ENCODE measurements at places on chromosomes 3 and 15.

DNA sequence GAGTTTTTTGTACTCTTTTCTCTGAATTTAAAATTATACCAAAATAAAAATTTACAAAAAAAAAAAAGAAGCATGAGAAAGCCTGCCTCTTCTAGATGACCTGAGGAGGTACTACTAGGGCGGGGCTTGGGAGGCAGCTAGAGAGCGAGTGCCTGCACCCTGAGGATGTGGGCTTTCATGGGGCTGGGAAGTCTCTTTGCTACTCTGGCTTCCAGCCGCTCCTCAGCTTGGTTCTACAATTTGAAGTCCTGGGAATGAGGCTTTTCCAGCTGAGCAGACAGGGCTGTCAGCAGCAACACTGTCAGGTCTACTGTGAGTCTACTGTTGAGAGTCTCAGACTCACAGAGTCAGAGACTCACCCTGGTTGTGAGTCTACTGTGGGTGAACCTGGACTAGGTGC is 8.2 kb upstream of the PSTPIP1 start:
- DNase-seq, result no peak

DNA sequence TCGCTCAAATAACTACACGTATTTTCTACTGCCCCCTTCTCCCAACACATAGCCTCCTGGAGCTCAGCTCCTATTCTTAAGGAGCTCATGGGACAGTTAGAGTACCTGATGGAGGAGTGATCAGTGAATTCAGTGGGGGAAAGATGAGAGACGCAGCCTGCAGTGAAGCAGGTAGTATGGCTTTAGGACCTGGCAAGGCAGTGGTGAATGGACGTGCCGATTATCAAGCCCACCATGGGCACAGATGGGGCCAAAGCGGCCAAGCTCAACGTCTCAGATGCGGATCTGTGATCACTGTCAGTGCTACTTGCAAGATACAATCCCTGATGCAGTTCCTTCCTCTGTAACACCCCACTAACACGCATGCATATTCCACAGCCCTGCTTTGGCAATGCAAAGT is 45.8 kb upstream of the ATP2B2 start:
- no peak for DNase-seq

DNA sequence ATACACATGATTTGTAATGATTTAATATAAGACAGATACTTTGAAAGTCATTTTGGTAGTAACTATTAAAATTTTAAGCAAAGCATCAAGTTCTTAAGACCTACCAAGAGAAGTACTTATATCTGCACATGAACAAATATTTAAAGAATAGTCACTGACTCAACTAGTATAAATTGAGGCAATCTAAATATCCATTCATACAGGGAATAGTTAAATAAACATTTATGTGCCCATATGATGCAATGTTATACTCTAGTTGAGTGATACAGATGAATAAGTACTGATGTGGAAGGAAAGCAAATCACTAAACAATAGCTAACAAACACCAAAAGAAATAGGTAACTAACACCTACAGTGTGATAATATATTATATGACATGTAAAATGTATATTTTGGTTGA is 527.7 kb downstream of the EPHA3 start:
- no peak for DNase-seq

DNA sequence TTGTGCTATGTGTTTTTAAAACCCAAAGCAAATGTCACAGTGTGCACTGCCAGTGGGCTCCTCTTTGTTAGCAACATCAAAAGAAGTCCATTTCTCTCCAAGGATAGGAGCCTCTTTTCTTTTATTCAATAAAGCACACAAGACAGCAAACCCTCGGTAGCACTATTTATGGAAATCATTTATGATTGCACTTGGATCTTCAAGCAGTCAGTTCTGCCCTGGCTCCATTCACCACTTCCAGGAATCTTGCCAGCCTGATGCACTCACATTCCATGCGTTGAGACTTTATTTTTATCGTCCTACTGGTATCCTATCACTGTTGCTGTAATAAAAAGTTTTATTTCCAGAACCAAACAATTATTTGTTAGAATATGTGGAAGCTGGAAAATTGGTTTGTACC is 412.1 kb downstream of the TBL1XR1 start:
- no peak for DNase-seq

- DNase-seq, result no peak
Measured at GRCh38 chr3:55402886-55403609, 84.1 kb downstream of the WNT5A start.

- DNase-seq, result no peak
Measured at GRCh38 chr15:85598219-85598618, 196.5 kb downstream of the KLHL25 start.

DNA sequence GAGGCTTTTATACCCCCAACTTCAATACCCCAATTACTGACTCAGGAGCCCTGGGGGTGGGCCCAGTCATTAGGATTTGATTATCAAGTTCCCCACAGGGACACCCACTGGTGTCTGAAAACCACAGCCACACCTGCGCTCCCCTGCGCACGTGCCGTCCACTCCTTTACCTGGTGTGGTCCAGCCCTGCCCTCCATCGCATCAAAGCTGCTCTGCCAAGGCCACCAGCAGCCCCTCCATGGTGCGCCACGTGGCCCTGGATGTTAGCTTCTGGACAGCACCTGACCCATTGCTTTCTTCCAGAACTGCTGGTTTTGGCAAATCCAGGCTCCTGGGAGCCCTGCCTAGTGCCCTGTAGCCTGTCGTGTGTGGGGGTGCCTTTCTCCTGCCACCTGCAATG is 136.3 kb downstream of the NSMCE3 start:
- no peak for DNase-seq

GRCh38 chr3:49553324-49553691 is 969 bp upstream of the BSN start:
- DNase-seq, result no peak

GRCh38 chr3:172751175-172751704 is 714 bp downstream of the ECT2 start:
- no peak for DNase-seq

DNA sequence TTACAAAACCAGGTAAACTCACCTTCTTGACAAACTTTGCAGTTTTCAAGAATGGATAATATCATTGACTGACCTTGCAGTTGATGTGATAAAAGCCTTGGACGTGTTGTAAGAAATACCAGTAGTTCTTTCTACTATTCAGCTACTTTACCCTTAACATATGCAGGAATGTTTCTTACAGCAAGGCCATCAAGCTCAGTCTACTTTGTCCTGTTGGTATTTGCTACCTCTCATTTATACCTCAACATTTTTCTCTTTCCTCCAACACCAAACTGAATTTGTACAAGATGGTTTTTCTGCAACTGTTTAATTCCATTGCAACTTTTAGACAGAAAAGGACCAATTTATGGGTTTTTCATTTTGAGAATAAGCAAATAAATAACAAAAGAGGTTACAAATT is 147.4 kb upstream of the BCHE start:
- no peak for DNase-seq

- no peak for DNase-seq
Measured at GRCh38 chr3:159739969-159740368, 248.7 kb upstream of the IL12A start.

DNA sequence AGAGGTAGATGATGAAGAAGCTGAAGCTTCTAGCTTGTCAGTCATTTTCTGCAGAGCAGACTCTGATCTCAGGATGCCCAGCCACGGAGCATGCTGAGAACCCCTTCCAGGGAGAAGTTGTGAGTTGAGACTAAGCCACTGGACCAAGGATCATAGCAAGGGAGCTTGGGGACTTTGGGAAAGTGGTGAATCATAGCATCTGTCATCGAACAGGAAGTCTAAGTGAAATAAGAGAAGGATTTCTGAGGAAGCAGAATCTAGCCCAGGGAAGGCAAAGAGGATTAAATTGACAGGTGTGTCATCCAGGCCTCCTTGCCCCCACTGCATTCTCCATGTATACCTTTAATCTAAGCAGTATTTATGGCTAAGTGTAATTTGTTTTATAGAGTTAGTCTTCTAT is 71.8 kb upstream of the TMEM108 start:
- no peak for DNase-seq

DNA sequence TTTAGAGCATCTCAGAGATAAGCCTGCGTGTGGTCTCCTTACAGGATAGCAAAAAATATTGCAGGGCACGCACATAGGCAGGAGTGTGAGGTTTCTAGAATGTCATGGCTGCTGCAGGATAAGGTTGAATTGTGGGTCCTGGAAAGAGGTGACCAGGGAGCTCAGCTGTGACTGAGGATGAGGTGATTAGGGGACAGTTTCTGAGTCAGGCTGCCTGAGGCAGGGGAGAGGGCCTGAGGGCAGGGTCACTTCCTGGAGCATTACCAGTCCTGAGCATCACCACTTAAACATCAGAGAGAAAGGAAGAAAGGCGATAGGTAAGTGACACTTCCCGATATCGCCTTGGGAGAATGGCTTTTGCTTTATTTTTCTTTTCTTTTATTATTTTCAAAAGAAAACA is 813.8 kb downstream of the TUSC7 start:
- DNase-seq, result no peak

GRCh38 chr15:55116636-55117035 is 80.1 kb downstream of the RSL24D1 start:
- no peak for DNase-seq

- no peak for DNase-seq
Measured at GRCh38 chr15:99103279-99103678, 1.6 kb upstream of the SYNM start.

- DNase-seq, result no peak
Measured at GRCh38 chr3:45491344-45491743, 103.0 kb downstream of the LARS2 start.

- DNase-seq, result no peak
Measured at GRCh38 chr3:61824553-61825135, 263.3 kb downstream of the PTPRG start.

GRCh38 chr3:58260261-58260731 is 22.7 kb downstream of the ABHD6 start:
- DNase-seq, result no peak

- DNase-seq, result no peak
Measured at GRCh38 chr3:24220859-24221657, 273.6 kb downstream of the THRB start.
